ENCODE measurements at places on chromosomes 4 and X.

DNA sequence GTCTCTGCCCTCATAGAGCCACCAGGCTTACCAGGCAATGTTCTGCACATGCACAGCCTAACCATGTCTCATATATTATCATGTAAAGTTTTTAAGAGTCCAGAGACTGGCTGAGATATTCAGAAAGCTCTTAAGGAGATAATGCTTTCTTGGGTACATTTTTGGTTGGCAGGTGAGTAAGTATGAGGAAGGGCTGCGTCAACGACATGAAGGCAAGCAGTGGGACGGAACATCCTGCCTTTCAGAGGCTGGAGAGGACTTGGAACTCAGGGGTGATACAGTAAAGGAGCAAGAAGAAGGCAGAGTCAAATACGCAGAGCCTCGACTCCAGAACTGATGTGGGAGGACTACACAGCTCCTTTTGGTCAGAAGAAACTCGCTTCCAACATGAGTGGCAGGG is 74.8 kb upstream of the MTNR1A start:
- no peak for DNase-seq

GRCh38 chr4:66091786-66092185 is 421.5 kb upstream of the EPHA5 start:
- no peak for DNase-seq

DNA sequence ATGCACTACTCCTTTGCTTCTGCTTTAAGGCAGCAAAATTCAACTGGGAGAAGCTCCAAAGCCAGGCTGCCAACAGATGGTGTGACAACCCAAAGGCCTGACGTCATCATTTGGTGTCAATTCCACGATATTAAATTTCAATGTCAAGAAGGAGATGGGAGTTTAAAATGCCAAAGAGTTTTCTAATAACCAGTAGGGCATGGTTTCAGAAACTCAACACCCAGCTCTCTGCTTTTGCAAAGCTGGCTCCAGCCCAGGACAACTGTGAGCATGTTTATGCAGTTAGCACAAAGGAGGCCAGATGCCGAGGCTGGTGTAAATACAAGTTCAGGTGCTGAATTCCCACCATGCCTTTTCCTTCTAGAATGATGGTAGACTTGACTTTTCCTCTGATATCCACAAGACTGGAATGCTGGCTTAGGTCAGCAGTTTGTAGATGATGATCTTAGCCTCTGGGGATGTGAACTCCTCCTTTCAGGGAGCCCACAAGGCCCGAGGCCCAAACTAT is 67.3 kb downstream of the AFAP1 start:
- no peak for DNase-seq

DNA sequence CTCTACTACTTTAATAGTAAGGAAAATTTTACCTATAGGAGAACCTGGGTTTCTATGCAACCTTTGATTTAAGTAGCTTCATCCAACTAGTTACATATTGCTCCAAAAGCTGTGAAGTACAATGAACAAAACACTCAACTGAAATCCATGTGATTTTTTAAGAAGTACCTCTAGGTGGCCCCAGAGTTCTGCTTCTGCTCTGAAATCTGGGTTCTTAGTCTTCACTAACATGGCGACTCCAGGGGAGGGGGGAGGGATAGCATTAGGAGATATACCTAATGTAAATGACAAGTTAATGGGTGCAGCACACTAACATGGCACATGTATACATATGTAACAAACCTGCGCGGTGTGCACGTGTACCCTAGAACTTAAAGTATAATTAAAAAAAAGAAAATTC is 73.4 kb upstream of the MAGEB2 start:
- no peak for DNase-seq

DNA sequence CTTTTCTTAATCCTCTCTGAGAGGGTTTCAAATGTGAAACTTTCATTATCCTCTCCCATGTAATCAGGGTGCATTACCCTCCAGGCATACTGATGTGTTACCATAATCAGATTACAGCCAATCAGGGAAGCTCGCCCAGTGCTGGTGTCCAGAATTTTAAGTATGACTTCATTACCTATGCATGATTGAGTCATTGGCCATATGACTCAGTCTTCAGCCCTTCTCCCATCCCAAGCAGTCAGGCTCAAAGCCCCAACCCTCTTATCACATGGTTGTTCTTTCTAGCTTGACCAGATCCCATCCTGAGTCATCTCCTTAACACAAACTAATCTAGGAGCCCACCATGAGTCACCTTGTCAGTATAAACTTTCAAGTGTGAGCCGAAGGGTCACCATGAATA is 1668.1 kb upstream of the AGA start:
- DNase-seq = no peak

GRCh38 chrX:12702509-12703091 is 88.6 kb upstream of the PRPS2 start:
- no peak for DNase-seq

- DNase-seq = no peak
These were observed 68.6 kb downstream of the RXFP1 start for GRCh38 chr4:158590306-158590705.

- no peak for DNase-seq
These were observed 541.7 kb downstream of the BCOR start for GRCh38 chrX:39556056-39556455.

DNA sequence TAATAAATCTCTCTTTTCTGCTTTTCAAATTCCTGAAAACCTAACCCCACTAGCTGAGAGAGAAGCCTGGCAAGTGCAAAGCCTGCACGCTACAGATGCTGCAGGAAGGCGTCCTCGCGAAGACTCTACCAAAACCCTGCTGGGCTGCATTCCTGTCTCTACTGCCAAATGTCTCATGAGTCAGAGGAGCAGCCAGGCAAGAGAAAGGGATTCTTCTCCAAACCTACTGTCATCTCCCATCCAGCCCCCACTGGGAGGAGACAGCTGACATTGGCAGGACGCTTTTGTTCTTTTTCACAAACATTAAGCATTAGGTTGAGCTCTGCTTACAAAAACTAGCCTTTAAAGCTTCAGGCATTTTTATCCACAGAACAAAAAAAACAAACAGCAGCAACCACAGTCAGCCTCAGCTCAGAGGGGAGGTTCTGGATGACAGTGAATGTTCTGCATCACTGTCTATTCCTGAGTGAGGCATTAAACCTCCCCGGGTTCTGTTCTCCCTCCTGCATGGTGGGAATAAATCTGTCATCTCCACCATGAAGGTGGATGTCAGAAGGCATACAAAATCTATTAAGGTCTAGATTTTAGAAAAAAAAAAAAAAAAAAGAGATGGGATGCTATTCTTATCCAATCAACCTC is 18.0 kb downstream of the CRMP1 start:
- DNase-seq = no peak

GRCh38 chr4:101103381-101104142 is 243.8 kb downstream of the PPP3CA start:
- no peak for DNase-seq

GRCh38 chr4:165754664-165755063 is 118.4 kb upstream of the TLL1 start:
- DNase-seq = no peak

DNA sequence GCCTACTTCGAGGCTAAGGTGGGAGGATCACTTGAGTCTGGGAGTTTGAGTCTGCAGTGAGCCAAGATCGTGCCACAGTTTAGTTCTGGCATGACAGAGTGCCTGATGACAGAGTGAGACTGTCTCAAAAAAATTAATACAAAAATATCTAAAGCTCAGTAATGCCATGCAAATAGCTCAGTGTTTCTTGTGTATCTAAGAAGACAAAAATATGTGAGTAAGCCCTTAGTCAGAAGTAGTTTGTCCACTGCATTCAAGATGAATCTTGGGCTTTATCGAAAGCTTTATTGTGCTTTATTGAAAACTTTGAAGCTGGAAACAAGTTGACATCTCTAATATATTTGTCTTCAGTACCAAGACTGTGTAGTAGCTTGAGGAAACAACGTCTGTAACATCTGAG is 115.9 kb downstream of the GPAT3 start:
- DNase-seq = no peak

DNA sequence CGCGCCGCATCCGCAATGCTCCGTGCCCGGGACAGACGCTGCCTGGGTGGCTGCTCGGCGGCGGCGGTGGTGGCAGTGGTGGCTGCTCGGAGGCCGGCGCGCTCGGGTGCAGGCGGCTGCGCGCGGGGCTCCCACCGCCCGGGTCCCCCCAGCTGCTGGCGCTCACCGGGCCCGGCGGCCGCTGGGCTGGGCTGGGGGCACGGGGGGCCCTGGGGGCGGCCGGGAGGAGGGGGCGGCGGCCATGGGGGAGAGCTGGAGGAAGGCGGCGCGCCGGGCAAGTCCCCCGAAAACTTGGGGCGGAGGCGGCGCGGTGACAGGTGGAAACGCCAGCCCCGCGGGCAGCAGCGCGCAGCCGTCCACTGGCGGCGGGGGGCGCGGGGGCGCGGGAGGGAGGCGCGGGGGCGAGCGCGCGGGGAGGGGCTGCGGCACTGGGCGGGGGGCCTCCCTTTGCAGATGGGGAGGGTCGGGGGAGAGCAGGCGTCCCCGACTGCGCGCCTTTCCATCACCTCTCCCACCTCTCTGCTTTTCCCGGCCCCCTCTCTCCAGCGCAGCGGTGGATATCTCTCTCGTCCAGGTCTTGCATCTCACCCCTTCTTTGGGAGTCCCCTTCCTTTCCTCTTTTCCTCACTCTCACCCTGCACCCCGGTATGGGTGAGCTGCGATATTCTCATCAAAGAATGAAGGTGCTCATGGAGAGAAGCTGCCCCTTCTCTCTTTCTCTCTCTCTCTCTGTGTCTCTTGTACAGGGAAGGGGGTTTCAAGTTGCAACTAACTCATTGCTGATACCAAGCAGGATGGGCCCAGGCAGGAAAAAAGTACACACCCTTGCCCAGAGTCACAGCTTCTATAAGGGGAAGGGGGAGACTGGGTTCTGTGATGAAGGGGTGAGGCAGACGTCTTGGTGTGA is 83.7 kb upstream of the DHRSX start:
- no peak for DNase-seq

GRCh38 chrX:12903646-12904045 is 2.8 kb upstream of the TLR8 start:
- no peak for DNase-seq

DNA sequence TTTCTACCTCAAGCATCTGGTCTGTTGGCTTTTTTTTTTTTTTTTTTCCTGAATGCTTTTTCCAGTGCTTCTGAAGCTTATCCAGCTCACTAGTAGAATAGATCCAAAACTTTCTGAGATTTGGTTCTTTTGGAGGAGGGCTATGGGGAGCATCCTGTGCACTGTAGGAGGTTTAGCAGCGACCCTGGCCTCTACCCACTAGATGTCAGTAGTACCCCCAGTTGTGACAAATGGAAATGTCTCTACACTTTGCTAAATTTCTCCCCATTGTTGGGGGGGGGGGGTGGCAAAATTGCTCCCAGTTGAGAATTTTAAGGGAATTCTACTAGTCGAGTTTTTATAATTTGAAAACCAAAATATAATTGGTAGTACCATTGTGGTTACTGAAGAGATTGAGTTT is 23.0 kb upstream of the PPA2 start:
- no peak for DNase-seq

- no peak for DNase-seq
These were observed at the start of gene KCNE5 for GRCh38 chrX:109624641-109625616. TSS of gene KCNE5 (minus strand) at chrX:109625172. CDS start at chrX:109625020, 152 bp downstream.

DNA sequence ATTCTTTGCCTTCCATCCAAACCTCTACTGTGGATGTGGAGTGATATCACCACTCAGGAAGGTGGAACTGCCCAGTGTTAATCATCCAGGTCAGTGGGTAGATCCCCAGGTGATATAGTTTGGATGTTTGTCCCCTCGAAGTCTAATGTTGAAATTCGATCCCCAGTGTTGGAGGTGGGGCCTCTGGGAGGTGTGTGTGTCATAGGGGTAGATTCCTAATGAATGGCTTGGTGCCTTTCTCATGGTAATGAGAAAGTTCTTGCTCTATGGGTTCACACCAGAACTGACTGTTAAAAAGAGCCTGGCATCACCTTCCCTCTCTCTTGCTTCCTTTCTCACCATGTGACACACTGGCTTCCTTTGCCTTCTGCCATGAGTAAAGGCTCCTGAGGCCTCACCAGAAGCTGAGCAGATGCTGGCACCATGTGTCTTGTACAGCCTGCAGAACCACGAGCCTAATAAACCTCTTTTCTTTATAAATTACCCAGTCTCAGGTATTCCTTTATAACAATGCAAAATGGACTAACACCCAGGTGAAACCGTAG is 6.8 kb upstream of the SOWAHB start:
- DNase-seq = no peak

DNA sequence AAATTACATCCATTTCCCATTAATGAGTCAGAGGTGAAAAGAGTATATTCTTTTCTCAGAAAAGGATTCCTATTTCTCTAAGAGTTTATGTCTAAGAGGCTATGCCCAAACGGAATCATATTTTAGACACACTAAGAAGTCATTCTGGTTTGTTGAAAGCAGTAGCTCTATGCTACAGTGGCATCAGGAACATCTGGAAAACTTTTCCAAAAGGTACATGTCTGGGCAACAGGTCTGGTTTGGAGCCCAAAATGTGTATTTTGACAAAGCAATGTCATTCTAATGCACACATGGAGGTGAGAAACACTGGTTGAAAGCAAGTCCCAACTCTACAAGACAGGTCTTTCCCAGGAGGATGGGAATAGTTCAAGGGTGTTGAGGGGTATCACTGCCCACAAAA is 56.1 kb downstream of the APBB2 start:
- no peak for DNase-seq

DNA sequence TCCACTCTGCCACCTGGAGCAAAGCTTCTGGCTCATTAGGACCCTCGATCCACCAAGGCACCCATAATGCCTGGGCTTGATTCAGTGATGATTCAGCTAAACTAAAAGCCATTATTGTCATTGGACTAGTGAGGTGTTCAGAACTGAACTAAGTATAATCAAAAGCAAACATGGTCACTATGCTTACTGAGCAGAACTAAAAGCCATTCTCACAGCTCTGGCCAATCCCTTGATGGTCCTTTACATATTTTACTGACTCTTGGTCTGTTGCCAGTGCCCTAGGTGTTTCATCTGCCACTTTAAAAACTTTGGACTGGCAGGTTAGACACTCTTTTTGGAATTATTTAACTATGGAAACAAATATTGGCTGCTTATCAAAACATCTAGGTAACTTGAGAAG is 703.5 kb downstream of the FAT4 start:
- no peak for DNase-seq

- no peak for DNase-seq
These were observed 24.4 kb downstream of the PLAC1 start for GRCh38 chrX:134633832-134634231.

GRCh38 chrX:112863850-112864249 is 23.2 kb upstream of the AMOT start:
- no peak for DNase-seq

DNA sequence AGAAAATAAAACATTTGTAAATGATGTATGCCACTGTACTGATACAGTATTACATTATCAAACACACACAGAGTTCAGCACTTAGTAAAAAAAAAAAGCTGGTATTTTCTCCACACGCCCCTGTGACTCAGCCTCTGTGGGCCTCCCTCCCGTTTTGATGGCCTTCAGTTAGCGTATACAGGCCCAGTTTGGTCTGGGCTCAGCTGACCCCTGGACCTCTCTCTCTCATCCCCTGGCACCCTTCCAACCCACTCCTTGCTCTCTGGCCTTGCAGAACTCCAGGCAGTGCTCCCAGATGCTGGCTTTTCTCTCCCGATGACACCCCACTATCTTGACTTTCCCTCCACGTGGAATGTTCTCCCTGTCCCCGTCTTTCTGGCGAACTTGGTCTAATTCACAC is 89.0 kb upstream of the LIMCH1 start:
- no peak for DNase-seq

GRCh38 chr4:1518997-1519700 is 112.9 kb upstream of the NKX1-1 start:
- DNase-seq = no peak

Data from stimulated activated CD8-positive, alpha-beta memory T cell treated with anti-CD3 and anti-CD28 coated beads, Interleukin-2, amount 100 ng/mL, for 1 hour (primary cell).